ENCODE measurements at places on chromosomes 3 and 15. TPM values are rescaled to one million over a fixed set of nuclear protein-coding genes. Genes with fewer than 3 reads are reported as not detected.
A peak's percentile ranks its signal among the peaks of the same experiment; 100 is the strongest.

GRCh38 chr3:142638291-142638690 is 42.1 kb downstream of the PLS1 start:
- no peaks in the 10 kb centered on the region for H3K4me1 ChIP-seq
- H3K4me3 ChIP-seq: no peak overlapping the region
- no peaks in the 10 kb centered on the region for H3K27me3 ChIP-seq
- DNase-seq: no peak
- no peaks in the 10 kb centered on the region for H3K36me3 ChIP-seq

DNA sequence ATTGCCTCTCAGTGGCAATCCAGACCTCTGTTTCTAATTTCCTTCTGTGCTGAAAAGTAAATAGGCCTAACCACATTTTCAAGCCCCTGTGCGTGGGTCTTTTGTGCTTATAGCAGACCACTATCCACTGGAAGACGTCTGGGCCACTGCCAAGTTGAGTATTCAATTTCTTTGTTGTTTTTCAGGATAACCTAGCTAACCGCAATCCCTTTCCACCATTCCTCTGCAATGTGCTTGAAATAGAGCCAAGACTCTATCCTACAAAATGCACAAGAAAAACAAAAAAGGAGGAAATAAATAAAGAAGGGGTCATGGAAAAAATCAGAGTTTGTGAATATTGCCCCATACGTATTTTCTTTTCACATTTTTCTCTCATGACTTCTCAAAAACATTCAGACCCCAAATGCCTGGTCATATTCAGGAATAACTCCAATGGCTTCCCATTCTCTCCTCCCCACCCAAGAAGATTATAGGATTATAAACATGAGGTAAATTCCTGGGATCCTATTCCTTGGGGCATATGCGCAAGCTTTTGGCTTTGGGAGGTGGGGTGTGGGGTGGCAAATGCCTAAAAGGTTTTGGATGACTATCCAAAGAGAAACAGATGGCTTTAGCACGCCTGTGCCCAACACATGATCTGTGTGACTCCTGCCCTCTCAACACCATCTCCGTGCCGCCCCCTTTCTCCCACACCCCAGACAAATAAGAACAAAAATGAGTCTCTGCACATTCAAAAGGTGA is 217.9 kb upstream of the THBS1 start:
- no peak for DNase-seq
- H3K4me3 ChIP-seq: no peak overlapping the region
- H3K4me1 ChIP-seq: peaks cover 12% of the 10 kb centered on the region
- H3K36me3 ChIP-seq: no peaks in the 10 kb centered on the region
- no peak overlapping the region for H3K27ac ChIP-seq

DNA sequence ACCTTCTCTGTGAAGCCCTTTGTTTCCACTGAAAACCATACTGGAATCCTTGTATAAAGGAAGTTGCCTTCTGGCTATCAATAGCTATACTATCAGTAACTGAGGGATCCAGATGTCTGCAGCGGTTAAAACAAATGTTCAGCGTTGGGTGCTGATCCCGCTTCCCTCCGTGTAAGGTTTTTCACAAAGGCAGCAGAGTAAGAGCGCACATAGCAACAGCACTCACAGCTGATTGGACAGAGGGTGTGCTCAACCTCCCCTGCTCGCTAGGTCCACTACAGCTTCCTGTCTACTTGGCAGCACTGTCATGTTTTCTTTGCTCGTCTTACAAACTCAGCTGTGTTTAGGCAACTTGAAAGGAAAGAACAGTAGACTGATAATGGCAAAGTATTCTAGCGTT is 27.3 kb downstream of the ATOSA start:
- no peak for DNase-seq
- no peak overlapping the region for H3K4me3 ChIP-seq
- H3K27ac ChIP-seq: peak overlapping the region; percentile 37
- no peaks in the 10 kb centered on the region for H3K27me3 ChIP-seq
- H3K4me1 ChIP-seq: peaks cover 24% of the 10 kb centered on the region

- H3K36me3 ChIP-seq: no peaks in the 10 kb centered on the region
- H3K4me1 ChIP-seq: peaks cover 3% of the 10 kb centered on the region
- no peak for DNase-seq
- no peak overlapping the region for H3K27ac ChIP-seq
- H3K4me3 ChIP-seq: no peak overlapping the region
- no peaks in the 10 kb centered on the region for H3K27me3 ChIP-seq
Observed at GRCh38 chr3:130386604-130387263, 41.3 kb downstream of the COL6A5 start.

DNA sequence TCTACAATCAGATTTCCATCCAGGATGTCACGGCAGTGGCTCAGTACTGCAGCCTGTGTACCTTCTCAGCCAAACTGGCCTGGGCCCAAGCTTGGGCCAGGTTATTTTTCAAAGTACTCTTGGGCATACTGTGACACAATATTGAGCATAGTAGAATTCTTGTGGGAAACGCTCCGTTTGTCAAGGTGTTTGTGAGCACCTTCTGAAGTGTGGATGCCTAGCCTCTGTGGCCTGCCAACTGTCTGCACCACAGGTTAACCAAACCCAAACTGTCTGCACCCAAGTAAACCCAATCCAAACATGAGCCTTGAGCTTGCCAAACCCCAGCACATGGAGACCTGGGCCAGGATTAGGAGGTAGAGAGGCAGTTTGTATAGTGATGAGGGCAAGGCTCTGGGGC is 25.4 kb downstream of the CTDSPL start:
- H3K4me1 ChIP-seq: peaks cover 6% of the 10 kb centered on the region
- DNase-seq: no peak

DNA sequence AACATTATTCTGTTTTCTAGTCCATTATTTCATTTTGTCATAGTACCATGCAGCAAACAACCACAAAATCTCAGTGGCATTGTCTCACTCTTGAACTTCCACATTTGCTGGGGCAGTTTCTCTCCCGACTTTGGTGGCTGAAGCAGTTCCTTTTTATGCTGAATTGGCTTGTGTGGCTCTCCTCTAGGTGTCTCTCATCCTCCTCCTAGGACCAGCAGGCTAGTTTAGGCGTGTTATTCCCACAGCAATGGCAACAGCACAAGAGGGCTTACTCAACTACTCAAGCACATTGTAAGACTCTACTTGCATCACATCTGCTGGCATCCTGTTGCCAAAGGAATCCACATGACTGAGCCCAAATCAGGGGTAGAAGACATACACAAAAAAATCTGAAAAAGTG is 201.8 kb upstream of the KCNH8 start:
- H3K4me1 ChIP-seq: no peaks in the 10 kb centered on the region
- H3K36me3 ChIP-seq: no peaks in the 10 kb centered on the region
- no peak overlapping the region for H3K4me3 ChIP-seq

DNA sequence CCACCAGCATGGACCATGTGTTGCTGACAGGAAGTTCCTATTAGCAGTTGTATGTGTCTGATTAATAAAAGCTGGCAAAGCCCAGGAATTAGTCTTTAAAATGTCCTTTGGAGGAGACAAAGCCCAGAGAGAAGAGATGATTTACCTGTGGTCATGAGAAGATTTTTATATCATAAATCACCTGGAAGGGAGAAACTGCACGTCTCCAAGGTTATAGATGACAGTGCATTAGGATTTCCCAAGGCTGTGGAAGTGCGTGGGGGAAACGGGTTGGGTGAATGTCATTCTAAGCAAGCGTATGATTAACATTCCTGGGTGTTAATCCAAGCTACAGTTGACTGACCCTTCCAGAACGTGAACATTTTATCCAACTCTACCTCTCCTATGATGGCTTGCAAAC is 76.6 kb downstream of the SLC6A11 start:
- no peak overlapping the region for H3K4me3 ChIP-seq
- no peaks in the 10 kb centered on the region for H3K27me3 ChIP-seq
- H3K4me1 ChIP-seq: peaks cover 26% of the 10 kb centered on the region
- no peak for DNase-seq
- peaks cover 1% of the 10 kb centered on the region for H3K36me3 ChIP-seq
- H3K27ac ChIP-seq: no peak overlapping the region

GRCh38 chr15:49045751-49046219 is 461 bp downstream of the SECISBP2L start:
- no peak for DNase-seq
- H3K27ac ChIP-seq: peak overlapping the region; percentile 79
- H3K4me1 ChIP-seq: peaks cover 9% of the 10 kb centered on the region
- no peaks in the 10 kb centered on the region for H3K36me3 ChIP-seq
- no peaks in the 10 kb centered on the region for H3K27me3 ChIP-seq

The DNASE1L3 gene
- 2.1 TPM for polyA plus RNA-seq

The MEX3B gene
- polyA plus RNA-seq: 0.18 TPM

The DUOX1 gene
- polyA plus RNA-seq: 32.5 TPM

The ZNF662 gene
- polyA plus RNA-seq: 0.57 TPM

The PRSS50 gene
- polyA plus RNA-seq: not detected

The ARHGAP31 gene
- 4.8 TPM for polyA plus RNA-seq
